ENCODE measurements at places on chromosomes 16 and 17. TPM values are rescaled to one million over a fixed set of nuclear protein-coding genes. Genes with fewer than 3 reads are reported as not detected.

DNA sequence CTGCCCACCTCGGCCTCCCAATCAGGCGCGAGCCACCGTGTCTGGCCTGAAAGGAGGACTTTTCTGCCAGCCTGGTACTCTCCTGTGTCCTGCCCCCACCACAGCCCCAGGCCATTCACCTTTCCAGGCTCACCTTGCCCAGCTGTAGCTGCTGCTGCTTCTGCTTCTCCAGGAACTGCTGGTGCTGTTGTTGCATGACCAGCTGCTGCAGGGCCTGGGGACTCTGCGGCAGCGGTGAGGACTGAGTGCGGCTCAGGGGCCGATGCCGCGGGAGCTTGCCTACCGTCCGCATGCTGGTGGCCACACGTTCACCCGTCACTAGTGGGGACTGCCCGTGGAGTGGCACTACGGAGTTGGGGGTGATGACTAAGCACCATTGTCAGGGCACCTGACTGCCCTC is 17.7 kb downstream of the G6PC3 start:
- no peak for DNase-seq
- H3K27me3 ChIP-seq = no peaks in the 10 kb centered on the region
- peaks cover 6% of the 10 kb centered on the region for H3K4me1 ChIP-seq

- H3K4me3 ChIP-seq = no peak overlapping the region
- no peak overlapping the region for H3K27ac ChIP-seq
- no peak for DNase-seq
- no peaks in the 10 kb centered on the region for H3K4me1 ChIP-seq
- H3K27me3 ChIP-seq = no peaks in the 10 kb centered on the region
These were observed 53.5 kb downstream of the PARN start for GRCh38 chr16:14576532-14576931.

DNA sequence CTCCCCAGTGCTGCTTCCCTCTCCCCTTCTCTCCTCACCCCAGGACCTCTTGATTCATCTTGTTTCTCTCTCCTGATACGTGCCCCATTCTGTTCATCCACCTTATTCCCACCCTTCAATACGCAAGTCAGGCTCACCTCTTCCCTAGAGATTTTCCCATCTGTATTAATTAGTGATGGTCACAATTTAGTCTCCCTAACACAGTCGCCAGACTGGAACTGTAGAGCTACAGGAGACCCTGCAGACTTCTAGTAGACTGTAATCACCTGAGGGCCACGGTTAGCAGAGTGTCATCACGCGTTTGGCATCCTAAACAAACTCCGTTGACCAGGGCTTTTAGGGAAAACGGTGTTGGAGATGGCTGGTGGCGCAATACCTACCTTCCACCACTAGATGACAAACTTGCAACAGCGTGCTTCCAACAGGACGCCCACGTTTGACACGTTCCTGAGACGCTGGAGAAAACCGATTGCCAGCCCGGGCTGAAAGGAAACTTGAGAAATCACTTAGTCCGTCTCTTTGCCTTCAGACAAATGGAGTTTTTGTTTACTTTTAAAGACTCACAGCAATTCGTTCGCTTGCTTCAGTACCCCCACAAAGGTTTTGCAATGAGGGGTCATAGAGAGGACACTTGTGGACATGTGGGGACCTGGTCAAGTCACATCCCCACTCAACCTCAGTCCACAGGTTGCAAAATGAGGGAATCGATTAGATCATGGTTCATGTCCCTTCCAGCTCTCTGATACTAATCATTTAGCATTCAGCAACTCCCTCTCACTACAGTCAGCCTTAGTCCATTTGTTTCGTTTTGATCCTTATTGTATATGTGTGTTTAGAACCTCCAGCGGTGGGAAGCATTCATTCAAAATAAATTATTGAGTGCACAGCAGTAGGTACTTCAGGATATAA is 20.6 kb downstream of the MYL4 start:
- DNase-seq = peak; percentile 85
- no peaks in the 10 kb centered on the region for H3K27me3 ChIP-seq
- H3K27ac ChIP-seq = no peak overlapping the region
- peaks cover 10% of the 10 kb centered on the region for H3K4me1 ChIP-seq
- no peaks in the 10 kb centered on the region for H3K36me3 ChIP-seq

- no peaks in the 10 kb centered on the region for H3K4me1 ChIP-seq
- no peak overlapping the region for H3K4me3 ChIP-seq
- H3K27me3 ChIP-seq = no peaks in the 10 kb centered on the region
- no peaks in the 10 kb centered on the region for H3K36me3 ChIP-seq
- DNase-seq = no peak
These were observed 82.3 kb downstream of the TBC1D16 start for GRCh38 chr17:79953335-79953734.

Gene CBX1
- 5.5 TPM for total RNA-seq

DNA sequence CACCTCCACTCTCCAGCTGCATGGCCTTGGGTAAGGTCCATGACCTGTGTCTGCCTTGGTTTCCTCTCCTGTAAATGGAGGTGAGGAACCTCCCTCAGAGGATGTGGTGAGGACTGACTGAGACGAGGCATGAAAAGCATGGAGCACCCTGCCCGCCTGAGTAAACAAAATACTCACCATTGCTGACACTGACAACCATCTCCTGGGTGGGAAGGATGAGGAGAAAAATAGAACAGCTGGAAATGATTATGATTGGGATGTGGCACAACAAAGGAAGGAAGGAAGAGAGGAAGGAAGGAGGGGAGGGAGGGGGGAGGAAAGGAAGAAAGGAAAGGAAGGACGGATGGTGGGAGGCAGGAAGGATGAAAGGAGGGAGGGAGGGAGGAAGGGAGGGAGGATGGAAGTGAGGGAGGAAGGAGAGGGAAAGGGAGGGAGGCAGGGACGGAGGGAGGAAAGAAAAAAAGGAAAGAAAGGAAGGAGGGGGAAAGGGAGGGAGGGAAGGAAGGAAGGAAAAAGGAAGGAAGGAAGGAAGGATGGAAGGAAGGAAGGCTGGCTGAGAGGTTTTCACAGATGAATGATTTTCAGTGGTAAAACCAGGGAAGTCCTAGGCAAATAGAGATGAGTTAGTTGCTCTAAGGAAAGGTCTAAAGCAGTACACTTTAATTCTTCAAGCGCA is 276.5 kb upstream of the XYLT1 start:
- H3K4me1 ChIP-seq = no peaks in the 10 kb centered on the region
- no peak for DNase-seq
- H3K27me3 ChIP-seq = peaks cover 9% of the 10 kb centered on the region
- no peaks in the 10 kb centered on the region for H3K36me3 ChIP-seq

Gene HAGH
- 20.9 TPM for total RNA-seq

- peak; percentile 77 for DNase-seq
- peak overlapping the region; percentile 44 for H3K4me3 ChIP-seq
- peaks cover 5% of the 10 kb centered on the region for H3K36me3 ChIP-seq
These were observed 664 bp upstream of the BCL6B start for GRCh38 chr17:7021993-7022778.

Gene LYRM9
- 13.0 TPM for total RNA-seq

DNA sequence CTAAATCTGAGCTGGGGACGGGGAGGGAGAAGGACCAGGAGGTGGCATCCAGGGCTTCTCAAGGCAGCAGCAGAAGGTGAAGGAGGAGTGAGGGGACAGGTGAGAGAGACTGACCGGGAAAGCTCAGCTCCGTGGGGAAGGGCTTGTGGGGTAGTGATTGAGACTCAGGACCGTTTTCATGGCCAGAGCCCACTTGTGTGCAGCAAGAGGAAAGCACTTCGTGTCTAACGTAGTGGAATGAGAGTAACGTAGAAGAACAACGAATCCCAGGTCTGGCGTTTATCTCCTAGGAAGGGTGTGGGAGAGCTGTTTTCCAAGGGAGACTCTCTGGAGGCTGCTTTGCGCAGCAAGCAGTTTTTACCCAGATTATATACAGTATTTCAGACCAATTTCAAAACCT is 1.3 kb upstream of the CDH3 start:
- no peaks in the 10 kb centered on the region for H3K36me3 ChIP-seq
- H3K27ac ChIP-seq = no peak overlapping the region
- DNase-seq = no peak
- peaks cover 27% of the 10 kb centered on the region for H3K4me1 ChIP-seq
- H3K27me3 ChIP-seq = peaks cover 65% of the 10 kb centered on the region

DNA sequence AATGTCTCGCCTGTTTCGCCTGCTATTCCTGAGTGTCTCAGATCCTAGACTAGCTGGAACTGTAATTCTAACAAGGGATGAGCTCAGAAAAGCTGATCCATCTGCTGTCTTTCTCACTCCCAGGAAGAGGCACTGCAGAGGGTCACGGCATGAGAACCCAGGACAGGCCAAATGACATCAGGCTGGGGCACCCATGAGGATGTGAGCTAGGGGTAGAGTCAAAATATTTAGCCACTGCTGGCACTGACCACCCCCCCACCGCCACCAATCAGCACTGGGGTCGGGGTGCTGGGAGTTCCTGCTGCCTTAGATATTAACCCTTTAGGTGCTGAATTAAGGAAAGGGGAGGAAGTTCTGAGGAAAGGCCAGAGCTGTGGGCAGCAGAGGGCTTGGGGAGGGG is 112.4 kb downstream of the IRX3 start:
- no peaks in the 10 kb centered on the region for H3K27me3 ChIP-seq
- no peak overlapping the region for H3K27ac ChIP-seq
- H3K4me3 ChIP-seq = no peak overlapping the region
- H3K36me3 ChIP-seq = no peaks in the 10 kb centered on the region
- no peaks in the 10 kb centered on the region for H3K4me1 ChIP-seq
- no peak for DNase-seq

Gene USP32
- 24.7 TPM for total RNA-seq

Data from CD4-positive, alpha-beta T cell (primary cell).